B cell (primary cell): ENCODE measurements at places on chromosomes 4 and X.
A peak's percentile ranks its signal among the peaks of the same experiment; 100 is the strongest.

GRCh38 chr4:54102531-54103106 is 2.7 kb downstream of the GSX2 start:
- peak; percentile 55 for DNase-seq

DNA sequence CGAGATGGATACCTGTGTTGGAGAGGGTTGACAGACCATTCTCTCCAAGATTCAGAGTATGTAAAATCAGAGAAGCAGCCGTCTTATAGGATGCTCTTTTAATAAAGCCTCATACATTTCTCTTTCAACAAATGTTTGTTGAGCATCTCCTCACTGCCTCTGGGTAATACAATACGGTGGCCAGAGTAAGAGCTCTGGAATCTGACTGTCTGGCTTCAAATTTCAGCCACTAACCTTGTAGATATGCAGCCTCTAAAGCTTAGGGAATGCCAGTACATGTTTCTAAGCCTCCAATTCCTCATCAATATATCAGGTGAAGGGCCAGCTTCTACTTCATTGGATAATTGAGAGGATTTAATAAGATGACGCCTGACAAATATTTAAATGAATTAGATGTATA is 61.3 kb downstream of the CLNK start:
- no peak for DNase-seq

- no peak for DNase-seq
These were observed 19.9 kb upstream of the ZIC3 start for GRCh38 chrX:137545711-137546651.

DNA sequence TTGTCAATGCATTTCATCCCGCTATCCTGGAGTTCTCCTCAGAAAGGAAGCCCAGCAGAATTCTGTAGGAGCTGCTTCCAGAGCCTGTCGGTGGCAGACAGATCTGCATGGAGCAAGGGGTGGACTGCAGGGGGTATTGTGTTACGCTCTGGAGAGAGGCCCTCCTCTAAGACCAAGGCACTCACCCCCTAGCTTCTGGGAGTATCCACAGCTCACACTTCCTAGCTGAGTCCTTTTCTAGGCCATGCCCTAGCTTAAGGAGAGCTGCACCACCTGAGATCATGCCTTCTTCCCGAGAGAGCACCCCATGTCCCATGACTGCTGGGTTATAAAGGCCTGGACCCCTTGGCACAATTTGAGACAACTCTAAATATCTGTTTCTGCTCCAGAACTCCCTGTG is 39.1 kb downstream of the MTNR1A start:
- no peak for DNase-seq

DNA sequence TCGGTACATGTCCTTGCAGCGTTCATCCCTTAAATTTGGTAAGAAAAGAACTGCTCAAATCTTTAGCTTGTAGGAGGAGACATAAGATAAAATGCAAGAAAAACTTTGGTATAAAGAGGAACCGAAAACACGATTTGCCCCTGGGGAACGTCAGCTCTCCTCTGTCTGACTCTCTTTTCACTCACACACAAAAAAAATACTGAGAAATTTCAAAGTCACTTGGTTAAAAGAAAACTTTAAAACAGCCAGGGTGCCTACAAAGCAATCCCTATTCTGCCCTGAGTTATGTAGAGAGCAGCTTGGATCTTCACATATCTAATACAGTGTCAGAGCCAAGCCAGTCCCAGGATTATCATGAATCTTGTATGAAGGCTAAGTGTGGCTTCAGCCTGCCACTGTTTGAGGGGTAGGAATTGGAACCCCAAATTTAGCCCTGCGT is 248.5 kb upstream of the CXXC4 start:
- DNase-seq, result peak; percentile 71

GRCh38 chr4:155984106-155984797 is 30.6 kb upstream of the CTSO start:
- DNase-seq, result no peak

DNA sequence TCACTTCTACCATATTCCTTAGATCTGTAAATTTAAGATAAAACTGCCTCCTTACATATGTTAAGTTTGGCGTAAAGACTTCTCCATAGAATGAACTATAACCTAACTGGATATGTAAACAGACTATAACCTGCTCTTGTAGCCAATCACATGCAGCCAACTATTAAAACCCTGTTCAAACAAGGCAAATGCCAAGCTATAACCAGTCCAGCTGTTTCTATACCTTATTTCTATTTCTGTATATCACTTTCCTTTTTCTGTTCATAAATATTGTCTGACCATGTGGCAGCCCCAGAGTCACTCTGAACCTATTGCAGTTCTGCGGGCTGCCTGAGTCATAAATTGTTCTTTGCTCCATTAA is 12.4 kb upstream of the POF1B start:
- DNase-seq, result no peak

DNA sequence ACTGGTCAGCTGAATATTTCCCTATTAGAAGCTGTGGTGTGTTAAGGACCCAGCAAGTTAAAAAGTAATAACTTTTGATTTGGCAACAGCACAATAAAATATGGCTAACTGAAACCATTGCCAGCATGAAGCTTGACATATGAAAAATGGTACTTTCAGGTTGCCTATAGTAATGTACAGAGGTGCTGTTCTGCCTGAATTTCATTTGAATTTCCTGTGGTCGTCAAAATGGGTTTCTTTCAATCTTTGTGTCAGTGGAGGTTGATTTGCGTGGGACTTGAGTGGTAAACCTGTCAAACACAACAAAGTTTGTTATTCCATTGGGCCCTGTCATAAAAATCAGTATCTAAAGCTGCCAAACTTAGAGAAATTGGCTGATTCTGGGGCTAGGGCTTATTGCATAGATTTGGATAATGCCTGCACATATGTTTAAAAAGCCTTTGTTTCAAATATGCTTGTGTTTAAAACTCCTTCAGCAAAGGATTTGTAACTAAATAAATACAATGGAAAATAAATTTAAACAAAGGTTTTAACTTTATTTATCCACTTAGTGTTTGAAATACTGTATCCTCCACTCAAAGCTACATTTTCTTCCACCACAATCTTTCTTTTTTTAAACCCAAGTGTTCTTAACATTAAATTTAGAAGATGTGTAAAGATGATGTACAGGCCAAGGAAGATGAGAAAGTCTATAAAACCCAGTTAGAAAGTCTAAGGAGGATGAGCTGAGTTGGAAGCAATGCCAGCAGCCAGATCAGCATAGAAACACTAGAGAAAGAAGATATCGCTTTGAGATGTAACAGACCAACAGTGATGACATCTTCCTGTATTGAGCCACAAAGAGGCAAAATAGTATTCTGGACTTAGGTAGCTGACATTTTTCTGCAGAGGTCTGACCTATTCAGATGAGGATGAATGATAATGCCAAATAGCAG is 134.8 kb upstream of the GIMD1 start:
- no peak for DNase-seq

- DNase-seq, result no peak
These were observed 207.0 kb downstream of the BCOR start for GRCh38 chrX:39890807-39891206.

DNA sequence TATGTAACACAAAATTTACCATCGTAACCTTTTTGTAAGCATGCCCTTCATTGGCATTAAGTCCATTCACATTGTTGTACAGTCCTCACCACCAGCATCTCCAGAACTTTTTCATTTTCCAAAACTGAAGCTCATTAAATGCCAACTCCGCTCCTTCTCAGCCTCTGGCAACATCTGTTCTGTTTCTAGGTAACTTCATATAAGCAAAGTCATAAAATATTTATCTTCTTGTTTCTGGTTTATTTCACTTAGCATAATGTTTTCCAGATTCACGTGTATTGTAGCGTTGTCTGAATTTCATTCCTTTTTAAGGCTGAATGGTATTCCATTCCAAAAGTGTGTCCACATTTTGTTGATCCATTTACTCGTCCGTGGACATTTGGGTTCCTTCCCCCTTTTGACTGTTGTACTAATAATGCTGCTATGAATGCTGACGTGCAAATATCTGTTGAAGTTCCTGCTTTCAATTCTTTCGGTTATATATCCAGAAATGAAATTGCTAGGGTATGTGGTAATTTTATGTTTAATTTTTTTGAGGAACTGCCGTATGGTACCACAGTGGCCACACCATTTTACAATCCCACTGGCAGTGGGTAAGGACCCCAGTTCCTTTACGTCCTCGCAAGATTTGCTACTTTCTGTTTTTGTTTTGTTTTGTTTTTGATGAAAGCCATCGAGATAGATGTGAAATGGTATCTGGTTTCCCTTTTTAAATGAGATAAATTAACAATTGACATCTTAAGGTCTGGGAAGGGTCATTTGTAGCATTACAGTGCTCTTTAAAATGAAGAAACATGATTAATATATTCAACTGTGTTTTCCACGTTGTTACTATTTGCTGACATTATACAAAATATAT is 63.4 kb downstream of the PTTG2 start:
- no peak for DNase-seq

DNA sequence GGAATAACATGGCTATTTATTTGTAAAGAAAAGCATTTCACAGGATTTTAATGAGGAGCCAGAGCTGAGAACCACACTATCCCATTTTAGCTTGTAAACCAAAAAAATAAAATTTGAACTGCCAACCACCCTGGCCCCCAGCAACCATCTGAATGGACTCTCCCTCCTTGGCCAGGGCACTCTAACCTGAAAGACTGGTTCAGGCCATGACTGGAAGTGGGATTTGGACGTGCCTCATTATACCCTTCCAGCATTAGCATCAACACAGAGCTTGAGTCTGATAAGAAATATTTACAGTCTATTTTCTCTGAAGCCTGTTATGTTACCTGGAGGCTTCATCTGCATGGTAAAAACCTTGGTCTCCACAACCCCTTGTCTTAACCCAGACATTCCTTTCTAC is 30.0 kb downstream of the METAP1 start:
- no peak for DNase-seq

GRCh38 chrX:73916931-73917667 is 354.1 kb downstream of the CHIC1 start:
- DNase-seq, result no peak

GRCh38 chr4:121061861-121062260 is 10.5 kb downstream of the NDNF start:
- no peak for DNase-seq

DNA sequence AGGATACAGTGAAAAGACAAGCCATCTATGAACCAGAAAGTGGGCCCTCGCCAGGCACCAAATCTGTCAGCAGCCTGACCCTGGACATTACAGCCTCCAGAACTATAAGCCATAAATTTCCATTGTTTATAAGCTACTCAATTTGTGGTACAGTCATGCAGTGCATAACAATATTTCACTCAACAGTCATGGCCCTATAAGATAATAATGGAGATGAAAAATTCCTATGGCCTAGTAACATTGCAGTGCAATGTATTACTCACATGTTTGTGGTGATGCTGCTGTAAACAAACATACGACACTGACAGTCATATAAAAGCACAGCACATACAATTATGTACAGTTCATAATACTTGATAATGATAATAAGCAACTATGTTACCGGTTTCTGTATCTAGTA is 17.1 kb upstream of the TLR1 start:
- DNase-seq, result no peak

GRCh38 chr4:81173213-81173612 is 41.8 kb downstream of the PRKG2 start:
- DNase-seq, result no peak

- DNase-seq, result no peak
These were observed 94.5 kb upstream of the APOOL start for GRCh38 chrX:84909151-84909550.

DNA sequence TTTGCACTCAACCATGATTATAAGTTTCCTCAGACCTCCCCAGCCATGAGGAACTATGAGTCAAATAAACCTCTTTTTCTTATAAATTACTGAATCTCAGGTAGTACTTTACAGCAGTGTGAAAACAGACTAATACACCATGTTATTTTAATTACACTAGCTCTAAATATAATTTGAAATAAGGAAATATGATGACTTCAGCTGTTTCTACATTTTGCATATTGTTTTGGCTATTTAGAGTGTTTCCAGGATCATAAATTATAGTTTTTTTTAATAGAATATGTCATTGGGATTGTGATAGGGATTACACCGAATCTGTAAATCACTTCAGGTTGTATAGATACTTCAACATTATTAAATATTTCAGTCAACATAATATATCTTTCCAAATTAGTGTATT is 43.9 kb downstream of the UGT2B10 start:
- no peak for DNase-seq

GRCh38 chr4:6122496-6122895 is 77.9 kb downstream of the JAKMIP1 start:
- no peak for DNase-seq

DNA sequence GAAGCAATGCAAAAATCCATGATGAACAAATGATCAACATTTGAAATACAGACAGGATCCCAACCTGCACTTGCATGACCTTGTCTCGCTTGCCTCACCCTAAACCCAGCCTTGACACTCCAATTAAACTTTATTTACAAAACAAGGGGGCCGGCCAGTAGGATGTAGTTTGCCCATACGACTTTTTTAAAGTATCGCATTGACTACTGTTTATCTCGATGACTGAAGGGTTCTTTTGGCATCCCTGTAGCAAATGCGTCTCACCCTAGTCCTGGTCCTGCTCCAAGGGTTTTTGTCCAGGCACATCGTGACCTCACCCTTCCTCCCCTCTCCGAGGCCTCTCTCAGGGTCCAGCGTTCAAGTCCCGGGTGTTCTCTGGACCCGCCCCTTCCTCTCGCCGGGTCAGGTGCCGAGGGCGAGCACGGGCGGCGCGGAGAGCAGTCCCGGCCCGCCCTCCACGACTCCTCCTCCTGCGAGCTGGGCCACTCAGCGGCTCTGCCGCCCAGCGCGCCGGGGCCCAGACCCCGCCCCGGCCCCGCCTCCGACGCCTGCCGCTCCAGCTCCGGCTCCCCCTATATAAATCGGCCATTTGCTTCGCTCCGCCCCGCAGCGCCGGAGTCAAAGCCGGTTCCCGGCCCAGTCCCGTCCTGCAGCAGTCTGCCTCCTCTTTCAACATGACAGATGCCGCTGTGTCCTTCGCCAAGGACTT is at the start of gene SLC25A5:
Gene SLC25A5 (plus strand): TSS at position 603 of the 709 bp plus-strand sequence. CDS start 72 bp downstream, at position 675.
- peak; percentile 90 for DNase-seq

- no peak for DNase-seq
These were observed 58.0 kb downstream of the SEPTIN11 start for GRCh38 chr4:77007358-77008230.

DNA sequence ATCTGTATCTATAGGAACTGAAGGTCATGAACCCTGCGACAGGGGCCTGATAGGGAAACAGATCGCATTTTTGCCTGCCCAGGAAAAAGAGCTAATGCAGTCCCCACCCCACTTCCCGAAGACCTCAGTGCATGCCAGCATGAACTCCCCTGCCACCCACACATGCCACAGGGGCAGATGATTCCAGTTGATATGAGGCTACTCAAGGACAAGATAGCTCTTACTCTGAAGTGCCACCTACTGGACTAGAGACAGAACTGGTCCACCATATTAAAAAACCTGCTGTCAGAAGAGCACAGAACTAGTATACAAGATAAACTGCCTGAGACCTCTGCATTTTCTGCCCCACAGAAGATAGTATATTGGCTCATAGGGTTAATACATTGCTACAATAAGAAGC is 68.0 kb downstream of the YIPF7 start:
- DNase-seq, result no peak

DNA sequence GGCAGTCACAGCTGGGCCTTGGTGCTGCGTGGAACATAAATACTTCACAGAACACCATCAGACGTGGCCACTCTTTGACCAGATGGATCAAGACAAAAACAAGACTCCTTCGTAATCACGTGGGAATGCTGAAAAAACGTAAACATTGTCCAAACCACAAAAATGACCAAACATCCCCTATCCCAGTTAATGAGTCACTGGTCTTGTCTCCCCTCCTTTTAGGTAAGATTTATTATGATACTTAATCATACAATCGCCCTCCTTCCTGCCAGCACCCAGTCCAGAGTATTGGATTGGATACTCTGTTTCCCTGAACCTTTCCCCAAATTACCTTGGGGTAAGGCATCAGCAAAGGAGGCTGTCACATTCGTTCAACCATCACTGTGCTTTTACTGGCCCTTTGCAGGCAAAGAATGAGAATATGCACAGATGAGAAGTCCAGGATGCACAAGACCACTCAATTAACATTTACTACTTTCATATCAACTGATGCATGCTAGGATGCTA is 601 bp upstream of the TCEANC start:
- no peak for DNase-seq
